ENCODE measurements at places on chromosomes 11 and 22. TPM values are rescaled to one million over a fixed set of nuclear protein-coding genes. Genes with fewer than 3 reads are reported as not detected.

- peak; percentile 48 for DNase-seq
Measured at GRCh38 chr11:8671193-8671612, 11.3 kb downstream of the TRIM66 start.

DNA sequence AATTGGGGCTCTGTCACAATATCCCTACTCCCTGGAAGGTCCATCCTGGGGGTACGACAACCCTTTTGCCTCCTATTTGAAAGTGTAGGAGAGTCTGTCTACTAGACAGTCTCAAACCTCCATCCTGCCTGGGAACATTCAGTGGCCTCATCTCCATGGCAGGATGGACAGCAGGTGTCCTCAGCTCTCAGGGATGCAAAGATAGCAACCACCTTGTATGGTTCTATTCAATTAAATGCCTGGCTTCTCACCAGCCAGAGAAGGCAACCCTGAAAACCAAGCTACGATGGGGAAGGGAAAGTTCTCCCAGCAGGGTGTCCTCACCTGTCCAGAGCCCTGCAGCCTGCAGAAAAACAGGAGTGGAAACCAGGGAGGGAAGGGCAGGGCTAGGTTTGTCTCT lies 164.9 kb downstream of the MIAT start:
- DNase-seq, result no peak

Gene ST14
- total RNA-seq, result 193 TPM

DNA sequence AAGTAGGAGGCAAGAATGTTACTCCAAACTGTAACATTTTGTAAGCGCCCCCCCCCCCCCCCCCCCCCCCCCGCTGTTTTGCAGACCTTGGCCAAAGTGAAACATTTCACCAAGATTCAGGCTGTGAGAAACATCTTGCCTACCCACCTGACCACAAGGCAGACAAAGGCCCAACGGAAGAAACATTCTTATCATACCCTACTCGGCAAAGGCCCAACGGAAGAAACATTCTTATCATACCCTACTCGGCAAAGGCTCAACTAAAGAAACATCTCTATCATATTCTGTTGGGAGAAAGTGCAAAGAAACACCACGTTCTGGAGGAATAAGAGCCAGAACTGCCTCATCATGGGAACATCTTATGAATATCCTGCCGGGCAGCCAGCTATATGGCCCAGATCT lies 117.1 kb downstream of the JRKL start:
- DNase-seq, result no peak

- DNase-seq, result no peak
Measured at GRCh38 chr11:45915446-45915845, 2.2 kb downstream of the PEX16 start.

DNA sequence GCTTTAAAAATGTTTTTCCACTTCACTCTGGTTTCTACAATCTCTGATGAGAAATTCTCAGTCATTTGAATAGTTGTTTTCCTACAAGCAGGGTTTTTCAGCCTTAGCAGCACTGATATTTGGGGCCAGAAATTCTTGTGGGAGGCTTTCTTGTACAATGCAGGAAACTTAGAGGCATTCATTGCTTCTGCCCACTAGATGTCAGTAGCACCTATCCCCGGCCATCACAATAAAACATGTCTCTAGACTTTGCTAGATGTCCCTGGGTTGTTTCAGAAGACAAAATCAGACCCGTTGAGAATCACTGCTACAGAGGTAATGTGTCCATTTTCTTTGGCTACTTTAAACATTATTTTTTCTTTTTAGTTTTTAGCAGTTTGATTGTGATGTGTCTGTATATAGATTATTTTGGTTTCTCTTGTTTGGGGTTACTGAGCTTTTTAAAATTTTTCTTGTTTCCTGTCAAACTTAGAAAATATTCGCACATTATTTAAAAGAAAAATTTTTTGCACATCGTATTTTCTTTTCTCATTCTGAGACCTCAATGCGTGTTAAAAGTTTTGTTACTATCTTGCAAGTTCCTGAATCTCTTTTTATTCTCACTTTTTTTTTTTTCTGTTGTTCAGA lies 60.8 kb upstream of the CCDC179 start:
- DNase-seq, result peak; percentile 48

- no peak for DNase-seq
Measured at GRCh38 chr22:17065433-17065832, 19.4 kb upstream of the IL17RA start.

- DNase-seq, result no peak
Measured at GRCh38 chr22:47121791-47122190, 359.3 kb downstream of the TBC1D22A start.

Gene TNNI2
- total RNA-seq, result 73.7 TPM

DNA sequence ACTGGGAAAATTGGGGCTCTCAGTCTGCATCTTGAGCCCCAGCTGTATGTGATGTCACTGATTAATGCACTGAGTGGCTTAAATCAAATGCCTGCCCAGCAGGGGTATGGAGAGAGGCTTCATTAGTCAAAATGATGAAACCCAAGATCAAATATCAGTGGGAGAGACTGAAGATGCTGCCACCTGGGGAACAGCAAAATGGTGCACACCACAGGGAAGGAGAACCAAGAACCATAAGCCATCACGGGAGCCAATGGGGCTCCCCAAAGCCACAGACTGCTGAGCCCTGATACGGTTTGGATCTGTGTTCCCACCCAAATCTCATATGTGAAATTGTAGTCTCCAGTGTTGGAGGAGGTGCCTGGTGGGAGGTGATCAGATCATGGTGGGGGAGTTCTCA lies 85.6 kb downstream of the CTTN start:
- no peak for DNase-seq

Gene OVOL1
- 3.5 TPM for total RNA-seq

GRCh38 chr11:130616573-130616972 lies 168.1 kb downstream of the ADAMTS15 start:
- no peak for DNase-seq

- peak; percentile 83 for DNase-seq
Measured at GRCh38 chr22:50250555-50251476, at the start of gene HDAC10. HDAC10 (minus strand) TSS chr22:50251265; CDS start chr22:50251032, 233 bp downstream.

Gene SPTBN2
- total RNA-seq, result 18.2 TPM

Gene LYVE1
- 19.7 TPM for total RNA-seq

GRCh38 chr11:64742889-64743590 lies 902 bp downstream of the RASGRP2 start:
- peak; percentile 67 for DNase-seq

Gene RAB38
- 5.9 TPM for total RNA-seq

Data from mucosa of gallbladder (tissue), 1 donor.